ENCODE measurements at places on chromosomes 4 and X. TPM values are rescaled to one million over a fixed set of nuclear protein-coding genes. Genes with fewer than 3 reads are reported as not detected.
A peak's percentile ranks its signal among the peaks of the same experiment; 100 is the strongest.

GRCh38 chr4:100695039-100695654, 177.3 kb upstream of the EMCN start:
- no peak for DNase-seq

DNA sequence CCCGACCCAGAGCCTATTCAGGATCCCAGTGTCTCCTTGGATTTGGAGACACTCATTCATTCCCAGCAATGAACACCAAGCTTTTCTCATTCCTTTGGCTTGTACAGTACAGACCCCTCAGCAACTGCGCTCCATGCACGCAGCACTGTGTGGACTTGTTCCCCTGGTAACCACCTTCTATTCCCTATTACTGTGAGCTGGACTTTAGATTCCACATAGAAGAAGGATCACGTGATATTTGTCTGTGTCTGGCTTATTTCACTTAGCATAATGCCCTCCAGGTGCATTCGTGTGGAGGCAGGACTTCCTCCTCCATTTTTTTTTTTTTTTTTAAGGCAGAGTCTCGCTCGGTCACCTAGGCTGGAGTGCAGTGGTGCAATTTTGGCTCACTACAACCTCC, 106.4 kb downstream of the PHKA2 start:
- no peak for DNase-seq

GRCh38 chr4:189200353-189200752, 740.3 kb upstream of the FRG1 start:
- DNase-seq = no peak

- DNase-seq = no peak
Measured at GRCh38 chr4:152575533-152575932, 39.6 kb upstream of the FBXW7 start.

DNA sequence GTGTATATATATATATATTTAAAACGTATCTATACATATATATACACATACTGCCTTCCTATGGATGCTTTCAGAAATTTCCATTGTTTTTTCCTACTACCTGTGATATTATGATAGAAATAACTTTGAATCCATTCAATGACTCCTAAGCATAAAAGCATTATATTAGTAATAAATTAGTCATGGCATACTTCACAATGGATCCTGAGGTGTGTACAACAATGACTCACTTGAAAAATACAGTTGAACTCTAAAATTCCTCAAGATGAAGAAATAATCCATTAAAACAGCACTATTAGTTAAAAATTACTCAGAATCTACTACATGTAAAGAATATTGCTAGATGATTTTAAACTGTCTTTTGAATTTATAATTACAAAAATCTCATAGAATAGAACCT, 201.1 kb downstream of the STPG2 start:
- no peak for DNase-seq

GRCh38 chr4:184461711-184462441, 12.5 kb downstream of the IRF2 start:
- no peak for DNase-seq

DNA sequence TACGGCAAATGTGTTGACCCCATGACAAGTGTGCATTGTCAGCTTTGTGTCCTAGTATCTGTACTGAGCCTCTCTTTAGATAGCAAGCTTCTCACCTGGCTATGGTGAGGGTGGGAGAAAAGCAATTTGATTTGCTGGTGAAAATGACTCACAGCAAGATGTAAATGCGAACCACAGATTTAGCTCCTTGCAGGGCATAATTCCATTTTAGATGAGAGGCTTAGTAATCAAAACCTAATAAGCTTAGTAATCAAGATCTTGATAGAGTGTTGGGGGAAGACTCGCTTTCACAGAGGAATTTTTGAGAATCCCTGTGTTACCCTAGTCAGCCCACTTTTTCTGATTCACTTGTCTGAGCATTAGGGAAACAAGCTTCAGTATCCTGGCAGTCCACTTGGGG, 7.7 kb upstream of the OCIAD2 start:
- no peak for DNase-seq

GRCh38 chr4:141636771-141637460, 533 bp downstream of the IL15 start:
- peak; percentile 72 for DNase-seq

GRCh38 chr4:52105276-52105675, 54.2 kb downstream of the SPATA18 start:
- no peak for DNase-seq

DNA sequence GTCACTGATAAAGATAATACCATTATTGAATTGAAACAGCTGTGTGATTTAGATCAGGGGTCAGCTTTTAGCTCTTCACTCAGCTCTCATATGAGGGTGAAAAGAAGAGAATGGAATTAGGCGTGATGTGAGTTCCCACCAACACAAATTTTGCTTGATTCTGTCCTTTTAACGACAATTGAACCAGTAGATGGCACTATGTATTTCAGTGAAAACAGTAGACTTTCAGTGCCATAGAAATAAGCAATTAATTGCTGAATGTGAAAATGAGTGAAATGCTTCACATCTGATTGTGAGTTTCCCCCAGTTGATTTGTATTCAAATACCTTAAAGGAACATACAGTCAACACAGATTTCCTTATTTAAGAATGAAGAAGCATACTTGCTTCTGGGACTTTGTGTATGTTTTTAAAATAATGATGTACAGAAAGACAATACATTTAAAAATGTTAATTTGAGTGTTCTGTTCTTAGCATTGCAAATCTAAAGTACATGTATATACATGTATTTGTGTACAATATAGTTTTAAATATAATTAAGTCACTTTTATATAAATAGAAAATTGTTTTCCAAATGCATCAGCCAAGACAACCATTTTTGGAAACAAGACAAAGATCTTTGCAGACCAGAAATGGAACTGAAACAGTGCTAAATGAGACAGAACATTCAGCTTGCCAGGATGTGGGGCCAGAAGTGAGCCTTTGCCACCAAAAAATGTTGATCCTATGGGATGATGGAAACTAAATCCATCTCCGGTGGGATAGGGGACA, 178.8 kb downstream of the SNCA start:
- peak; percentile 81 for DNase-seq

- peak; percentile 3 for DNase-seq
Measured at GRCh38 chr4:107283587-107284559, 247.8 kb upstream of the DKK2 start.

DNA sequence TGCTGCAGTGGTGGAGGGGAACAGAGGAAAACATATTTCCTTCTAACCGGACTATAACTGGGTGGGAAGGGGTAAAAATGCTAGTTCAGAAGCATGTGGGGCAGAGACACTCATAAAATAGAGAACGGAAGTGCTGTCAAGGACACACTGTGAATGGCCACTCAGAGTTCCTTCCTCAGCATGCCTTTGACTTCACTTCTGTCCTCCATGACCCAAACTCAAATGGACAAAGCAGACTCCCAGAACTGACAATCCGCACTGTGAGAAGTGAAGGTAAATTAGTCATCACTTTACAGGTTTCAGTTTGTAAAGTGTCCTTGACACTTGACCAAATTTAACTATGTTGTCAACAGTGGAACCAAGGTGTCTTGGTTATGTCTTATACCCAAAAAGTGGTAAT, 30.2 kb upstream of the ELF2 start:
- DNase-seq = no peak

GRCh38 chrX:11564546-11564945, 101.2 kb downstream of the ARHGAP6 start:
- DNase-seq = no peak

GRCh38 chrX:71867680-71868079, 43.0 kb upstream of the NHSL2 start:
- DNase-seq = no peak

GRCh38 chr4:13367244-13367643, 116.9 kb downstream of the RAB28 start:
- no peak for DNase-seq

- no peak for DNase-seq
Measured at GRCh38 chr4:163913571-163913970, 419.1 kb downstream of the TMA16 start.

DNA sequence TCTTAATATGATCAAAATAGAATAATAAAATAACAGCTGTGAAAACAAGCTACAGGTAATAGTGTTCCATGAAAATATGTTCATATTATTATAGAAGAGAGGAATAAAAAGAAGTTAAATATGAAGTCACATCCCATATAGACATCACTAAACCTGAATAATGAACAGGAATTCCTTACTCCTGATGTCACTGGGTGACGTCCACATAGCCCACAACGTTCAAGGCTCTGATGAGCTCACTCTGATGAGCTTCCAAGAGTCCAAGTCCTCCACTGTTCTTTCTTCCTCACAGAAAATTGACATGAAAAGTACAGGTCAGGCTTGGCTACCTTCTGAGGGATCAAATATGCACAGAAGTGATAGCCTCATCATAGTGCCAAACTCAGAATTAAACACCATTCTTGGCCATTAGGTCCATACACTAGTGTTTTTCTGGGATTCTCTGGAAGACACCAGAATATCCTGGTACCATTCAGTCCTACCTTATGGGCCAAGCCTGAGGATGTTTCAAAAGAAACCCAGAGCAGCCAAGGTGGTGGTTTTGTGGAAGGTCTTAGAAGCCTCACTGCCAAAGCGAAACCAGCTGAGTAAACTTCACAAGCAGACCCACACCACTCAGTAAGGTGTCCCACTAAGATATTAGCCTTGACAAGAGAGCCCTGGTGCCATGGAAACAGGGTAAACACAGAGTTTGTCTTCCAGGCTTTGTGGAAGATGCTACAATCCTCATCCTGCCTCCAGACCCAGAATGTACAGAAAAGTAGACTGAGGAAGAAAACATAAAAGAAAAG, 138.4 kb upstream of the HHIP start:
- no peak for DNase-seq

GRCh38 chrX:24235084-24235710, 78.7 kb downstream of the SUPT20HL2 start:
- no peak for DNase-seq

DNA sequence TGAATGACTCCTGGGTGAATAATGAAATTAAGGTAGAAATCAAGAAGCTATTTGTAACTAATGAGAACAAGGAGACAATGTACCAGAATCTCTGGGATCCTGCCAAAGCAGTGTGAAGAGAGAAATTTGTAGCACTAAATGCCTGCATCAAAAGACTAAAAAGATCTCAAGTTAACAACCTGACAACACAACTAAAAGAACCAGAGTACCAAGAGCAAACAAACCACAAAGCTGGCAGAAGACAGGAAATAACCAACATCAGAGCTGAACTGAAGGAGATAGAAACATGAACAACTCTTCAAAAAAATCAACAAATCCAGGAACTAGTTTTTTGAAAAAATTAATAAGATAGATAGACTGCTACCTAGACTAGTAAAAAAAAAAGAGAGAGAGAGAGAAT, 8.4 kb downstream of the CFAP299 start:
- DNase-seq = no peak

The ALB gene
- total RNA-seq = not detected

The GLRA2 gene
- not detected for total RNA-seq

The CD38 gene
- total RNA-seq = 10.9 TPM

The MND1 gene
- total RNA-seq = 2.8 TPM

The SH3BP2 gene
- 14.5 TPM for total RNA-seq

The ITIH6 gene
- not detected for total RNA-seq

The SLC9B2 gene
- total RNA-seq = 15.0 TPM

The SPACA5 gene
- not detected for total RNA-seq

The PPP1R2C gene
- total RNA-seq = not detected

The APLN gene
- total RNA-seq = 9.3 TPM

All from lung microvascular endothelial cell (primary cell).